SK-MEL-5 (cell line): ENCODE measurements at places on chromosomes 12 and 14.

DNA sequence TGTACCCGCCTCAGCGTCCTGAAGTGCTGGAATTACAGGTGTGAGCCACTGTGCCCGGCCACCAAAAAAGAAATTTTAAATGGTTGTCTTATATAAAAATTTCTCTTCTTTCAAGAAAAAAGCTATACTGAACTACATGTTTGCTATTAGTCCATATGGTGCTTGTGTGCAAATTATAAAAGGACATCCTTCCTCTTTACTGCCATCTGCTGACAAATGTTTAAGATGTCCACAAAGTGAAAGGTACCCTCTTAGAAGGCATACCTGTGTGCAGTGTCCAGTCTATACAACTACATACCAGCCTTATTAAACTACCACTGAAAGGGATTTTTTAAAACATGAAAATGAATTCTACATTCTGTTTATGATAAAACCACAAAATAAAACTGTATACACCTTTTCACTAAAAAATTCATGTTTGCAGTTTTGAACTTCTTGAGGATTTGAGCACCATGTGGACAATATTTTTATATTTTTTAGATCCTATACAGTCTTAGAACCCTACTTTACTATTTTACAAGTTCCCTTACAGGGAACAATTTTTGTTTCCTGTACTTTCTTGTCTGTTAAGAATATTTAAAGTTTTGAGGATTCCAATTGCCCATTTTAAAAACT, 32.8 kb upstream of the TOMM20L start:
- DNase-seq: peak; percentile 53

DNA sequence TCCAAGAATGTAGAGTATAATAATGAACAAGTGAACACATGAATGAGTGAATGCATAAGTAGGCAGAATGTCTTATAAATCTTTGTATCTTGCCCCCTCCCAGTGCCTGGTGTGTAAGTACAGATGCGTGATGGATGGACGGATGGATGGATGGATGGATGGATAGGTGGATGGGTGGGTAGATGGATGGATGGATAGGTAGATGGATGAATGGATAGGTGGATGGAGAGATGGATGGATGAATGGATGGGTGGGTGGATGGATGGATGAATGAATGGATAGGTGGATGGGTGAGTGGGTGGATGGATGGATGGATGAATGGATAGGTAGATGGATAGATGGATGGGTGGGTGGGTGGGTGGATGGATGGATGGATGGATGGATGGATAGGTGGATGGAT, 74.4 kb downstream of the CLMN start:
- no peak for DNase-seq

GRCh38 chr14:72904840-72905561, 11.1 kb upstream of the DPF3 start:
- peak; percentile 73 for DNase-seq

GRCh38 chr12:93848523-93849101, 171.4 kb downstream of the CRADD start:
- DNase-seq: no peak

GRCh38 chr12:113322343-113322742, 12.6 kb downstream of the SLC8B1 start:
- no peak for DNase-seq

DNA sequence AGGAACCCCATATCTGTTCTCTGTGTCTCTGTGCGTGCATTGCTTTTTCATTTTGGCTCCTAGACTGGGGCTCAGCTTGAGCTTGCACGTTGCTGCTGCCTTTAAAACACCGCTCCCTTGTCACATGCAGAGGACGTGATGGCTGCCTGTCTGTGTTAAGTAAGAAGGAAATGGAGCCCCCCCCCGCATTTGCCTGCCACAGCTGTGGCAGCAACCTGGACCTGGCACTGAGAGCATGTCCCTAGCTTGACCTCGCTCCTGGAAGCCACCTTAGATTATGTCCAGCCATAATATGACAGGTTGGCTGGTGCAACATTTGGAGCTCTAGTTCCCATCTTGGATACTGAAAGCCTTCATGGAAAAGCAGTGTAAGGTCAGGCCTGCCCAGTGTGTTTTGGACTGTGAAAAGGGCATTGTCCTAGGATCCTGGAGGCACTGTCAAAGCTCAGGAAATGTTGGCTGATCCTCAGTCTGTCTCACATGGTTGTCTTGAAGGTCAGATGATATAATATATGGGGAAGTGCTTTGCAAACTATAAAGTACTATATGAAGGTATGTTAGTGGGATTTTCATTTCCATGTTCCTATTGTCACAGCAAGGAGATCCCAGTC, 73.8 kb downstream of the PRKCH start:
- DNase-seq: peak; percentile 91

- no peak for DNase-seq
Measured at GRCh38 chr12:128790221-128790620, 33.5 kb downstream of the SLC15A4 start.

DNA sequence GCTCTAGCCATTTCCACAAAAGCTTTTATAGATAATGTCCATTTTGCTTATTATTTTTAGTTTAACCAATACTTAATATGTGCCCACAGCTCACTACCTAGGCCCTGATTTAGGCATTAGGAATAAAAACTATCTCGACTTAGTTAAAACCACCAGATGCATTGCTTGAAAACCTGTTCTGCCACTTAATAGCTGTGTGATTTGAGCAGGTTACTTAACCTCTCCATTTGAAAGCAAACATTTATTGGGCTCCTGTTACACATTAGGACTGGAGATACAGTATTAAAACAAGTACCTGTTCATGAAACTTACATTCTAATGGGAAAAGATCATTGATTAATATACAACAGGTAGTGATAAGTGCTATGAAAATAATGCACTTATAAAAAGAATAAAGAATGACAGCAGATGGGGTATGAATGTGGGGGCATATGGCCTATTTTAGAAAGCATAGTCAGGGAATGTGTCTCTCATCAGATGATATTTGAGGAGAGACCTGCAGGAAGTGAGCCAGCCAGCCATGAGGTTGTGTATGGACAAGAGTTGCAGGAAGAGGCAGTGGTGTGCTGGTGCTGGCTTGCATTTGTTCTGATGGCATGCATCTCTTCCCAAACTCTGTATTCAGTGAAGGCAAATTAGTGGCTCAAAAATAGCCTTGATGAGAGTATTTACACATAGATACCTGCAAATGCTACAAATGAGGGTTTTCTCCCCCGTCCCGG, 34.3 kb downstream of the NOPCHAP1 start:
- DNase-seq: no peak

DNA sequence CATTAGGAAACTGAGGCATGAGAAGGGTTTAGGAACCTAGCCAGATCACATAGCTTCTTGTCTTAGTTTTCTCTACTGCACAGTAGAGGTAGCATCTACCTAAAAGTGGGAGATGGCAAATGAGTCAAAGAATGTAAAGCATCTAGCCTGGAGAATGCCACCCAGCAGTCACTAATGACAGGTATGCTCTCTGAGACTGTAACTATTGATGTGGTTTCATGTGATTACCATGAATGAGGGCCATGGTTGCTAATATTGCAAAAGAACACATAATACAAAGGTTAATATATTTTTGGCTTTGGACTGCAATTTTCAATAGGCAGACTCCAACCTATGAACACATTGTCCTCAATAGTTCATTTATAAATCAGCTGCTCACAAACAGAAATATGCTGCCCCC, 389.9 kb downstream of the GRIN2B start:
- no peak for DNase-seq

DNA sequence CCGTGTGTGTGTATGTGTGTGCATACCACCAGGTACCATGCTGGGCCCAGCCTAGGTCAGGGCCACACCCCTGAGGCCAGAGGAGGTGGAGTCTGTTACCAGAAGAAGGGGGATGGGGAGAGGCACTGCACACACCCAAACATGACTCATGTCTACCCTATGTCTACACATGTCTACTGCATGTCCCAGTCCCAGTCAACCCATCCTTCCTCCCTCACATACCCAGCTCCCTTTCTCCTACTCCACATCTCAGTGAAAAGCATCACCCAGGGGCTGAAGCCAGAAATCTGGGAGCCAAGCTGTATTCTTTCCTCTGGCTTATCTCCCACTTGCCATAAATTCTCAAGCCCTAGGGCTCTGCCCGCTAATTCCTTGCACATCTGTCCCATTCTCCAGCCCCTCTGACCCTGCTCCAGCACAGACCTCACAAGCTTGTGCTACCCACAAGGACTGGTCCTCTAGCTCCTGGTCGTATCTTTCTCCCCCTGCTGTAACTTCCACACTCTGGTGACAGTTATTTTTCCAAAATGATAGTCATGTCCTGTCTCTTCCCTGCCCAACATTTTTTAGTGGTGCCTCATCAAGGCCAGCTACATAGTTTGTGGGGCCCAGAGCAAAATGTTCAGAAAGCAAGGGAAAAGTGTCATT, 18.0 kb upstream of the APPL2 start:
- no peak for DNase-seq

- no peak for DNase-seq
Measured at GRCh38 chr14:99581374-99581773, 22.6 kb downstream of the CCDC85C start.

DNA sequence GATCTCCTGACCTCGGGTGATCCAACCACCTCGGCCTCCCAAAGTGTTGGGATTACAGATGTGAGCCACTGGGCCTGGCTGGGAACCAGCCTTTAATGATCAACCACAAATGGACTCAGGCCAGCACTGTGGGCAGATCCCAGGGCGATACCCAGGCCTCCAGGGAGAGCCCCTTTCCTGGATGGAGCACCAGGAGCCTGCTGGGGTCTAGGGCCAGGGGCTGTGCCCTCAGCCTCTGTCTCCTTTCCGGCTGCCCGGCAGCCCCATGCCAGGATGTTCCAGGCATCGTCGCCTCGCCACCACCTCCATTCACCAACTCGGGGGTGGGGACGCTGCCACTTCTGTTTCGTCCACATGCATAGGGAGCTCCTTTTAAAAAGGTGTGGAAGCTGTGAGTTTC, 2.3 kb downstream of the ADGRD1 start:
- DNase-seq: no peak

GRCh38 chr14:72451054-72451972, 442.6 kb downstream of the DPF3 start:
- DNase-seq: no peak

DNA sequence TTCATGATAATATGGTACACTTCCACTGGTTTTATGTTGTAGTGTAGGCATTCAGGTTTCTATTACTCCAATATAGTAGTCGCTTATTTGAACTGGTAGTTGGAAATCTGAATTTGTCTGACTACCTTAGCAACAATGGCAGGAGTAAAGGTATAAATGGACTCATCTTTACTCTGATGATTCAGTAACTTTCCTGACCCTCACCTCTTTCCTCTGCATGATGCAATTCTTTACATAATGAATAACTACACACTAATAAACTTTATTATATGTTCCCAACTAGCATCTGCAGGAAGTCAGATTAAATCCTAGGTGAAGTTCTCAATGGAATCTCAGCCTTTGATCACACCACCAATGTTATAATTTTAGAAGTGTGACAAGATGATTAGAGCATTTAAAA, 70.5 kb upstream of the ATP2B1 start:
- DNase-seq: no peak

- peak; percentile 53 for DNase-seq
Measured at GRCh38 chr12:29131539-29131938, 17.5 kb upstream of the FAR2 start.

- no peak for DNase-seq
Measured at GRCh38 chr12:42450248-42450647, 124.3 kb downstream of the PPHLN1 start.
